Fibroblast of pulmonary artery (primary cell): ENCODE measurements at places on chromosomes 3 and 15.

- peak; percentile 88 for DNase-seq
Observed at GRCh38 chr3:8490079-8490552, 11.5 kb upstream of the LMCD1 start.

- DNase-seq, result no peak
Observed at GRCh38 chr3:182967218-182968204, 12.8 kb downstream of the DCUN1D1 start.

DNA sequence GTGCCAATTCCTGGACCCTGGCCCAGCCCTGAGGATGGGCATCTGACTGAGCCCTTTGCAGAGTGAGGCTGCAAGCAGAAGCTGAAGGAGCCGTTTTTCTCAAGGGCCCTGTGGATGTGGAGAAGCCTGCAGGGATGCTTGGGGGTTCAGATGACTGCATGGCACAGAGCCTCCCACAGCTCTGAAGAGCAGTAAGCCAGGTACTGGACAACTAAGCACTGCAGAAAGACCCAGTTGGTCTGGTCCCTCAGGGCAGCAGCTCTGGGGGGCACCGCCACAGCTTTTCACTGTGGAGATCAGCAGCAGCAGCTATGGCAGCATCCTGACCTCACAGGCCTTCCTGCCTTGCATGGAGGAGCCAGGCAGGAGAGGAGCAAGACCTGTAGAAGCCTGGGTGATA is 67.6 kb downstream of the CRYGS start:
- no peak for DNase-seq

DNA sequence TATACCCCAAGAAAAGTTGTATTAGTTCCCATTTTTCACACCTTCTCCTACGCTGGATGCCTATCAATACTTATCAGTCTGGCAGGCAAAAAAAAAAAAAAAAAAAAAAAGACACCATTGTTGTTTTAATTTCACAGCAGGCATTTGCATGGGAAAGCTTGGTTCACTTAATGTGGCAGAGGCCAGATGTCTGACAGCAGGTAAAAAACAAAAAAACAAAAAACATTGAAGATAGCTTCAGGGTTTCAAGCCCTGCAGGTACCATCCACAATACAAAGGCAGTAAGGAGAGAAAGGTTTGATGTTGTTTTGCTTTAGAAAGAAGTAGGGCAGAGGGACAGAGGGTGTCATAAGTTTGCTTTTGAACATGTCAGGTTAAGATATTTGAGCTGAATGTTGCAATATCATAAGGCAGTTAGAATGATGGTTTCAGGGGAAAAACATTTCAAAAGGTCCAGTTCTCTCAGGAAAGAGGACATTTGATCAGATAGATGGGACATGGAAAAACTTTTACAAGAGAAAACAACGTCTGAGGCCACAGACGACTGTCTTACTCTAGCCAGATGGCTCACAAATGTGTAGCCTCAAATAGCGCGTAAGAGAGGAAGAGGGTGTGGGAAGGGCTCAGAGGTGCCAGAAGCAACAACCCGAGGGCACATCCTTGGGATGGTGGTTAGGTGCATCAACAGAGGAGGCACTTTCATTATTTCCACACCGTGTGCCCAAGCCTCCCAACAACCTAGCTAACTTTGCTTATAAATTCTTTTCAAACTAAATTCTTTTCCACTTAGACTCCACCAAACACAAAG is 25.7 kb downstream of the PCOLCE2 start:
- DNase-seq, result no peak

GRCh38 chr3:36877930-36878685 is 66.7 kb downstream of the TRANK1 start:
- DNase-seq, result no peak
